MM.1S (cell line): ENCODE measurements at places on chromosomes 1 and 21.

- peak; percentile 41 for DNase-seq
- H3K4me1 ChIP-seq: peaks cover 27% of the 10 kb centered on the region
- H3K4me3 ChIP-seq: peak overlapping the region; percentile 89
- H3K27me3 ChIP-seq: no peaks in the 10 kb centered on the region
- H3K27ac ChIP-seq: peak overlapping the region; percentile 79; the same call in 1 of the 2 replicates
Observed at GRCh38 chr1:91501523-91501851, 836 bp downstream of the CDC7 start.

DNA sequence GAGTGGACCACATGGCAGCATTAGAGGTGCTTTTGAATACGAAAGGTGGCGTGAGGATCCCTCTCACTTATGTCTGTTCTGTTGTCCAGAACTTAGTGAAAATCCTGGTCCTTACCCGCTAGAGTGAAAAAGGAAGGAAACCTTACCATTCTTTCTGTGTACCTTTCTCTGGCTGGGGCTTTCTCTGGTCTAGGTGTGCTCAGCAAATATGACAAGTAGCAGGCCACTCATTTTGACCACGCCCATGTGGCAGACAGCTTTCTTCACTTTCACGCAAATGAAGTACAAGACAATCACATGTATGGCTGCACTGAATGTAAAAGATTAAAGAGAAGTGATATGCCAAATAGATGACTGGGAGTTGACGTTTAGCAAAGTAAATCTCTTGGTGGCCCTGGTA, 131.9 kb downstream of the FGGY start:
- H3K4me1 ChIP-seq: peaks cover 6% of the 10 kb centered on the region
- no peak for DNase-seq
- H3K4me3 ChIP-seq: no peak overlapping the region
- no peak overlapping the region for H3K27ac ChIP-seq
- no peaks in the 10 kb centered on the region for H3K27me3 ChIP-seq

DNA sequence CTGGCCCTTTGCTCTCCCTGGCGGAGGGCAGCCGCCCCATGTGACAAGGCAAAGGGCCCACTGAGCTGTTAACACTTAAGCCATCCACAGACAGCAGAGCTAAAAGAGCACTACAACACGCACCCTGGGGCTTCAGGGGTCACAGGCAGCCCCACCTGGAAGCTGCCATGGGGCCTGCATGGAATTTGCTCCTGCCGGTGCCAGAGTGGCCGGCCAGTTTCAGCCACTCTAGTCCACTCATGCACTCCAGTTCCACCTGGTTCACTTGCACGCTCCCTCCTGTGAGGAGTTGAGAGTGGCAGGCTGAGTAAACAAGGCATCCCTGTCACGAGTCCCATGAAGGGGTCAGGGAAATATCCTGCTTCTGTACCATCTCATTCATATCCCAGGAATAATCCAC, 55.3 kb downstream of the RIMS3 start:
- DNase-seq: no peak
- H3K4me3 ChIP-seq: no peak overlapping the region
- no peaks in the 10 kb centered on the region for H3K36me3 ChIP-seq
- no peaks in the 10 kb centered on the region for H3K27me3 ChIP-seq
- no peak overlapping the region for H3K27ac ChIP-seq

DNA sequence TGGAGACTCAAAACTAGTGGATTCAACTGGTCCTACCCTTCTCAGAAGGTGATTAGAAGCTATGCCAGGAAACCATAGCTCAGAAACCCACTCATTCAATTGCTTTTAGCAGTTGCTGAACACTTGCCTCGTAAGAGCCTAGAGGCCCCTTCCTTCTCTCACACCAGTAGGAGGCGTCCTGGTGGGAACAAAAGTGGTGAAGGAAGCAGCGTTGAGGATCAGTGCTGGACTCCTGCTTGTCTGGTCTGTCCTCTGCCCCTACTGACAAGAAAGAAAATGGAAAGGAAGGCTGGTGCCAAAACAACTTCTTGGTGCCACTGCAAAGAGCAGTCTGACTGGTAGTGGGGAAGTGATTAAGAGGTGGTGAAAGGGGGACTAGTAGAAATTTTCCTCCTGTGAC, 269.7 kb downstream of the LMO4 start:
- no peak overlapping the region for H3K4me3 ChIP-seq
- no peak for DNase-seq
- peaks cover 25% of the 10 kb centered on the region for H3K4me1 ChIP-seq
- no peak overlapping the region for H3K27ac ChIP-seq

- peaks cover 65% of the 10 kb centered on the region for H3K4me1 ChIP-seq
- peak overlapping the region; percentile 95 for H3K4me3 ChIP-seq
- H3K27ac ChIP-seq: peak overlapping the region; percentile 95
- H3K27me3 ChIP-seq: no peaks in the 10 kb centered on the region
- H3K36me3 ChIP-seq: no peaks in the 10 kb centered on the region
Observed at GRCh38 chr1:23529146-23530086, 1.6 kb downstream of the E2F2 start.

- 0 out of 2 replicates have a peak, but pooled peaks cover 4% of the 10 kb centered on the region for H3K4me1 ChIP-seq
- no peak for DNase-seq
- no peak overlapping the region for H3K27ac ChIP-seq
- H3K27me3 ChIP-seq: no peaks in the 10 kb centered on the region
- no peaks in the 10 kb centered on the region for H3K36me3 ChIP-seq
Observed at GRCh38 chr1:167522246-167522645, 3.9 kb upstream of the CD247 start.

DNA sequence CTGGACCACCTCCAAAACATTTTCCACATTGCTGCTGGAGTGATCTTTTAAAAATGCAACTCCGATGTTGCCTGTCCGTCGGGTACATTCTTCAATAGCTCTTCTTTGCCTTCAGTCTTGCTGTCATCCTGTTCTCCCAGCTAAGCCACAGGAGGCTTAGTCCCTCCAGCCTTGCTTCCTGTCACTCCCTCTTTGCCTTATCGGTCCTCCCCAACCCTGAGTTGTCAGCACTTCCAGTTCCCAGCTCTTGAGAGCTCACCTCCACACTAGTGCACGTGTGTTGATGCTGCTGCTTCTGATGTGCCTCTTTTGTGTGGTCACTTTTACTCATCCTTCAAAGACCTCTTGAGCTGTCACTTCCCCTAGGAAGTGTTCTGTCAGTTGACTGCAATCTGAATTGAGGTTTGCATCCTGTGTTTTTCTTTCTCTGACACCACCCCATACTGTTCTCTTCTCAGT, 15.3 kb downstream of the UCK2 start:
- peaks cover 56% of the 10 kb centered on the region for H3K4me1 ChIP-seq
- H3K27ac ChIP-seq: peak overlapping the region; percentile 34; the same call in 1 of the 2 replicates
- no peaks in the 10 kb centered on the region for H3K27me3 ChIP-seq
- 0 out of 2 replicates have a peak, but pooled peaks cover under 1% of the 10 kb centered on the region for H3K36me3 ChIP-seq
- H3K4me3 ChIP-seq: no peak overlapping the region

DNA sequence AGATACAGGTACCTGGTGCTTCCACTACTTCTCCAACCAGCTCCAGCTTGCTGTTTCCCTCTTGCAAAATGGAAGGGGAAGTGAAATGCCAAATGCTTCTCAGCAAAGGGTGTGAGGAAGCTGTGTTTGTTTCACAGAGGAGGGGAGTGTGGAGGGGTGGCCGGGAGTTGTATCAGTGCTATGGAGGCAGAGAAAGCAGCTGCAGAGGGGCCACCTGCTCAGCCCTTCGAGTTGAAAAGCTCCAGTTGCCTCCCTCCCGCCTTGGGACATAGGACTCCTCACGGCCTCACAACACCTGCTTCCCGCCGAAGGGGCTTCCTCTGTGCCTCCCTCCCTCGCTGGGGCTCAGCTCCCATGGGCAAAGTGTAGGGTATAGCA, 12.1 kb upstream of the LINGO4 start:
- no peaks in the 10 kb centered on the region for H3K36me3 ChIP-seq
- H3K4me3 ChIP-seq: no peak overlapping the region
- no peak overlapping the region for H3K27ac ChIP-seq
- no peaks in the 10 kb centered on the region for H3K27me3 ChIP-seq
- H3K4me1 ChIP-seq: peaks cover 54% of the 10 kb centered on the region

DNA sequence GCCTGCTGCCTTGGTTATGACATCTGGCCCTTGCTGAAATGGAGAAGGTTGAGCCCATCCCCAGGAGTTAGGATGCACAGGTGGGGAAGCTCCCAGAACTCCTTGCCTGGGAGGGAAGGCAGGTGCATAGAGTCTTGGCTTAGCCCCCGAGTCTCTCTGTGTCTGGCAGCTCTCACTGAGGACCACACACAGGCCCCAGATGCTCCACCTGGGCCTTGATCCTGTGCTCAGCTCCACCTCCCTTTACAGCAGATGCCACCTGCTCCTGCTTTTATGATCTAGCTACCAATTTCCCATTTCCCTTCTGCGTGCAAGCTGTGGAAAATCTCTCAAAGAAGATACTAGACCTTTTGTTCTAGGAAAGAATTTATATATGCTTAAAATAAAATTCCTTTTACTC, 28.8 kb upstream of the KCNJ6 start:
- no peaks in the 10 kb centered on the region for H3K4me1 ChIP-seq
- no peak overlapping the region for H3K4me3 ChIP-seq
- no peak for DNase-seq
- no peak overlapping the region for H3K27ac ChIP-seq
- H3K36me3 ChIP-seq: no peaks in the 10 kb centered on the region

GRCh38 chr1:246037832-246038231, 469.2 kb downstream of the SMYD3 start:
- H3K27ac ChIP-seq: no peak overlapping the region
- DNase-seq: no peak
- no peak overlapping the region for H3K4me3 ChIP-seq
- no peaks in the 10 kb centered on the region for H3K27me3 ChIP-seq
- no peaks in the 10 kb centered on the region for H3K36me3 ChIP-seq

DNA sequence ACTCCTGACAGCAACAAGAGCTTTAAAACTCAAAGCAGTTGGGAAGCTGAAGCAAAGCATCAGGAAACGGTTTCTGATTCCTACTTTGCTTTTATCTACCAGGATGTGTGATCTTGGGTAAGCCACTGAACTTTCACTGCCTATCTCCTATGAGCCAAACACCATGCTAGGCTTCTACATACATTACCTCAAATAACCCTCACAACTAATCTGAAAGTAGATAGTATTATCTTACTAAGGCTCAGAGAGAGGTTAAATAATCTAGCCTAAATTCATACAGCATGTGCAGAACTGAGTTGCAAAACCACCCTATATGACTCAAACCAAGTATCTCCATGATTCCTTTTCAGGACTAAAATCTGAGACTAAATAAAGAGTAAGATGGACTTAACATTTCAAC, 83.8 kb downstream of the EVI5 start:
- no peak for DNase-seq
- no peaks in the 10 kb centered on the region for H3K4me1 ChIP-seq
- no peaks in the 10 kb centered on the region for H3K36me3 ChIP-seq

DNA sequence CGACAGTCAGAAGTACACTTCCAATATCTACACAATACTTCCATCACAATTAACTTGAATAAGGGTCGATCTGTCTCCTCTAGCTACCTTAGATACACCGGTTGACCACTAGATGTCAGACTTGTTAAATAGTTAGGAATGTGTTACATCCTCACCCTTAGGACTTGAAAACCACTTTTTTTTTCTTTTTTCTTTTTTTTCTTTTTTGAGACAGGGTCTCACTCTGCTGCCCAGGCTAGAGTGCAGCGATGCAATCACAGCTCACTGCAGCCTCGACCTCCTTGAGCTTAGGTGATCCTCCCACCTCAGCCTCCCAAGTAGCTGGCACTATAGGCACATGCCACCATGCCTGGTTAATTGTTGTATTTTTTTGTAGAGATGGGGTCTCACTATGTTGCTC, 120.4 kb upstream of the GREM2 start:
- no peaks in the 10 kb centered on the region for H3K27me3 ChIP-seq
- no peak overlapping the region for H3K27ac ChIP-seq

GRCh38 chr21:37348664-37349063, 17.9 kb upstream of the DYRK1A start:
- no peaks in the 10 kb centered on the region for H3K27me3 ChIP-seq
- no peak overlapping the region for H3K4me3 ChIP-seq
- DNase-seq: peak; percentile 43
- no peaks in the 10 kb centered on the region for H3K4me1 ChIP-seq

DNA sequence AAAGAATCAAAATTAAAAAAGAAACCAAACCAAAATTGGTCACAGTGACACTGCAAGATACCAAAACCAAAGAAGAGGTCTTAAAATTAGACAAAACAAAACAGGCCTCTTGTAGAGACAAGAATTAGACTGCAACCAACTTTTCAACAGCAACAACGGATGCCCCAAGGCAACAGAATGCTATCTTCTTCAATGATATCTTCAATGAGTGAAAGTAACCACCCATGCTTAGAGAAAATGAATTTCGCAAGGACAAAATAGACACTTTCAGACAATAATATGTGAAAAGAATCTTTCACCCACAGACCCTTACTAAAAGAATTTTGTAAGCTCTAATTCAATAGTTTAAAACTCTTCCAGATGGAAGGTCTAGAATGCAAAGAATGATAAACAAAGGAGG, 41.7 kb downstream of the USP48 start:
- H3K27me3 ChIP-seq: no peaks in the 10 kb centered on the region
- H3K4me3 ChIP-seq: no peak overlapping the region
- no peaks in the 10 kb centered on the region for H3K4me1 ChIP-seq
- H3K27ac ChIP-seq: no peak overlapping the region
- H3K36me3 ChIP-seq: peaks cover 6% of the 10 kb centered on the region; the same call in 1 of the 2 replicates

DNA sequence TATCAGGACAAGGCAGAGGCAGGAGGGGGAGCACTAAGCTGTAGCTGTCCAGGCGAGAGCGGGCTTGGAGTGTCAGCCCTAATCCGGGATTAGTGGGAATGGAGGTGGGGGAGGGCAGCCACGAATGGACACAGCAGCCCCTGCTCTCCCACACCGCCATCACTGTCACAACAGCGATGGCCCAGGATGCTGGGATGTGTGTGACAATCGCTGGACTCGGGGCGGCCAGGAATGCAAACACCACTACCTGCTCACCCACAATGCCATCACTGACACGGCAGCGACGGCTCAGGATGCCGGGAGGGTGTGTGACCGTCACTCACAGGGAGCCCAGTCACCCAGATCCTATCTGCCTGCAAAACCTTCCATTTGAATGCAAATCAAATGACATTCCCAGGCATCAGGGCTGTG, 2.9 kb downstream of the C2CD2 start:
- H3K4me1 ChIP-seq: no peaks in the 10 kb centered on the region
- no peak overlapping the region for H3K4me3 ChIP-seq
- H3K27me3 ChIP-seq: no peaks in the 10 kb centered on the region
- no peak for DNase-seq
- no peak overlapping the region for H3K27ac ChIP-seq
- no peaks in the 10 kb centered on the region for H3K36me3 ChIP-seq

DNA sequence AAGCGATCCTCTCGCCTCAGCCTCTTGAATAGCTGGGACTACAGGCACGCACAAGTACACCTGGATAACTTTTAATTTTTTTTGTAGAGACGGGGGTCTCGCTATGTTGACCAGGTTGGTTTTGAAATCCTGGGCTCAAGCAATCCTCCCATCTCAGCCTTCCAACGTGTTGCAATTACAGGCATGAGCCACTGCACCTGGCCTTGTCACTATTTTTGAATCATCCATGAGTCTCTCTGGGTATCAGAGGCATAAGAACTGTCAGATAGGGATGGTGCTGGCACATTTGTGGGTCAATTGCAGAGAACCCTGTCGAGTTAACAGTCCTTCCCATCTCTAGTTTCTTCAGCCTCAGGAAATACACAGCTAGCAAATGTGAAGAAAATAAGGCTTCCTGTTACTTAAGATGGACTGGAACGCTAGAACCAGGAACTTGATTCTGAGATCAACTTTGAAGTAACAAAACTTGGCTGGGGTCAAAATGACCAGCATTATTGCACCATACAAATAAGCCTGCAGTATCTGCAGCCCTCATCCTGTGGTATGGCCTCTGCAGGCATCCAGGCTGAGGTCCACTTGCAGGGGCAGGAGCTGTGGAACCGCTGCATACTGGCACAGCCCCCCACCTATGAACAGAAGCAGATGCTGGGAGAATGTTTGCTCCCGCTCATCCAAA, 124.3 kb upstream of the GADD45A start:
- no peak overlapping the region for H3K27ac ChIP-seq
- no peak overlapping the region for H3K4me3 ChIP-seq
- no peaks in the 10 kb centered on the region for H3K36me3 ChIP-seq
- peaks cover 20% of the 10 kb centered on the region for H3K4me1 ChIP-seq
